ENCODE measurements at places on chromosomes 12 and 14. TPM values are rescaled to one million over a fixed set of nuclear protein-coding genes. Genes with fewer than 3 reads are reported as not detected.

ADAMTS20 gene
- 0.05 TPM for total RNA-seq

SYCP3 gene
- total RNA-seq = 0.42 TPM

IAPP gene
- not detected for total RNA-seq

FBXO21 gene
- 33.9 TPM for total RNA-seq

GTF2A1 gene
- total RNA-seq = 38.0 TPM

GRCh38 chr12:15550793-15551192, 228.5 kb downstream of the PTPRO start:
- no peak for ATAC-seq

DNA sequence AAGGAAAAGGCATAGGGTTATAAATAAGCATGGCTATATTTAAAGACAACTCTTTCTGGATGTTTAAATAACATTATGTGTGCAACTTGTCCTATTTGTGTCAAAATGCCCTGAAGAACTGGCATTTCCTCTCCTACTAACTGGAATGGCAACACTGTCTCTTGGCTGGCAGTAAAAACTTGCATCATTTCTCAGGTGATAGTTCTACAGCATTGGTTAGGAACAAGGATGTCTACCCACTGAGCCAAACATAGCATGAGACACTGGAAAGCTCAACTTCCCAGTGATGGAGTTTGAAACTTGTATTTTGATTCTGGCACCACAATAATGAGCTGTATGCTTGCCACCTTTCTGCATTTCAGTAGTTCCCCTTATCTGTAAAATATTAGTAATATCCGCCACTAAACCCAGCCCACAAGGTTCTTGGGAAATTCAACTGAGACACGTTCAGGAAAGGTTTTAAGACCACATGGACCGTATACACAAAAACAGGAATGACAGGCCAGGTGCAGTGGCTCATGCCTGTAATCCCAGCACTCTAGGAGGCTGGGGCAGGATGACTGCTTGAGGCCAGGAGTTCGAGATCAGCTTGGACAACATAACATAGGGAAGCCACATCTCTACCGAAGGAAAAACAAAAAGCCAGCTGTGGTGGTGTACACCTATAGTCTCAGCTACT, 5.1 kb downstream of the SLC38A2 start:
- no peak for ATAC-seq

GRCh38 chr12:21656905-21657325, 727 bp downstream of the LDHB start:
- ATAC-seq = peak; percentile 13

GRCh38 chr12:15522574-15523187, 200.4 kb downstream of the PTPRO start:
- ATAC-seq = no peak

- ATAC-seq = no peak
Observed at GRCh38 chr14:30632730-30633129, 10.6 kb downstream of the SCFD1 start.

DNA sequence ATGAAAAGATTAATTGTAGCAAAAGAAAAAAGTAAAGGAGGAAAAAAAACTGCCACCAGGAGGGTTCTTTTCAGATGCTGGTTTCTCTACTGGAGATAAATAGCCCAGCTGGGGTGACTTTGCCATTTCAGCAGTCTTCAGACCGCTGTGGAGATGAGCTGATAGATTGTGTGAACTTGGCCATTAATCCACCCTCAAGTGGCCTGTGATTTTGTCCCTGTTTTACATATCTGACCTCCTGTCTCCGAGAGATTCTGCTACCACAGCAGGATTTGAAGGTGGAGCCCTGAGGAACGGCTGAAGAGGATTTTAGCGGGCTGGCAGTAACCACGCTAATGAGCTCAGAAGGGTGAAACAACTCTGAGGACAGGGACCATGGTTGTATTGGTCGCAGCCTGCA, 72.7 kb downstream of the WSCD2 start:
- no peak for ATAC-seq

GRCh38 chr12:40693207-40693821, 1.1 kb downstream of the CNTN1 start:
- no peak for ATAC-seq

- peak; percentile 94 for ATAC-seq
Observed at GRCh38 chr12:126761420-126761819, 1505.5 kb upstream of the TMEM132C start.

DNA sequence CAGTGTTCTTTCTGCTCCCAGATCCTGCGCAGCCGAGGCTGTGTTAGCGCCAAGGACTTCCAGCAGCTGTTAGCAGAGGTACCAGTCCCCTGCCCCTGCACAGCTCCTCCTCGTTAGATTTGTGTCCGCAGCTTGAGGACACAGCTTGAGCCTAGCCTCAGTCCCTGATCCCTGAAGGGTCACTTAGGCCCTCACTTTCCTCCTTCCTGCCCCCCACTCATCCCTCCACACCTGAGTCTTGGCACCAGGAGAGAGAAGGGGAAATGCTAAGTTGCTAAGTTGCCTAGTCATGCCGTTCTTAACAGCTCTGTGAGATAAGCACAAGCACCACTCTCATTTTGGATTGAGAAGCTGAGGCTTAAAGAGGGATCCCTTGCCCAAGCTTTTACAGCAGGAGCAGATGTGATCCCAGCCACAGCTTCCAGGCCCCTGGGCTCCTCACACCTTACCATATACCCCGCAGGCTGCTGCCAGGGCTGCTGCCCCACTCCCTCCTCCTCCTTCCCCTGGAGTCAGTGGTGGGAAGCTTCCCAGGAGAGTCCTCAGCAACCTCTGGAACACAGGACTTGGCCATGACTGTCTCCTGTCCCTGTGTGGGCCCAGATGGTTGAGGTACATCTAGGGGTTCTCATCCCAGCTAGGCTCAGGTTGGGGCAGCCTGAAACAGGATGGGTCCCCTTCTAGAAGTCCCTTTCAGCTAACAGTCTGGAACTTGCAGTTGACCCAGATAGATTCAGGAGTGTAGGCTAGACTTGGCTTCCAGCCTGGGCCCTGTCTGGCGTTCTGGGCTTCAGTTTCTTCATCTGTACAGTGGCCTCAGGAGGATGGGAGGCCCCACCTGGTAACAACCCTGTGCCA, 975 bp downstream of the OGFOD2 start:
- ATAC-seq = no peak

- no peak for ATAC-seq
Observed at GRCh38 chr12:106082216-106083175, 56.3 kb downstream of the NUAK1 start.

GRCh38 chr14:53861781-53862180, 94.8 kb downstream of the BMP4 start:
- ATAC-seq = no peak

GRCh38 chr12:117069101-117069797, 30.0 kb downstream of the TESC start:
- no peak for ATAC-seq

GRCh38 chr14:100543471-100544455, 43.5 kb downstream of the BEGAIN start:
- no peak for ATAC-seq

Data from activated T-helper 17 cell treated with anti-CD3 and anti-CD28 coated beads, Interleukin-2, amount 50 U/mL, for 72 hours (primary cell).